ENCODE measurements at places on chromosomes 6 and 20. TPM values are rescaled to one million over a fixed set of nuclear protein-coding genes. Genes with fewer than 3 reads are reported as not detected.

GRCh38 chr6:129276461-129276860, 393.5 kb downstream of the LAMA2 start:
- H3K27me3 ChIP-seq, result peaks cover 4% of the 10 kb centered on the region
- H3K4me1 ChIP-seq, result peaks cover 11% of the 10 kb centered on the region
- no peak for DNase-seq
- no peaks in the 10 kb centered on the region for H3K36me3 ChIP-seq
- H3K4me3 ChIP-seq, result no peak overlapping the region

GRCh38 chr20:19750101-19750606, 7.9 kb upstream of the RIN2 start:
- H3K27me3 ChIP-seq, result peaks cover 6% of the 10 kb centered on the region
- no peak overlapping the region for H3K4me3 ChIP-seq
- no peaks in the 10 kb centered on the region for H3K36me3 ChIP-seq
- H3K27ac ChIP-seq, result no peak overlapping the region

C20orf144 gene
- 0.36 TPM for total RNA-seq

GRCh38 chr20:32139947-32140346, 30.4 kb downstream of the TM9SF4 start:
- H3K4me1 ChIP-seq, result no peaks in the 10 kb centered on the region
- no peak overlapping the region for H3K4me3 ChIP-seq
- H3K27me3 ChIP-seq, result no peaks in the 10 kb centered on the region
- H3K27ac ChIP-seq, result no peak overlapping the region

- H3K4me1 ChIP-seq, result no peaks in the 10 kb centered on the region
- no peak overlapping the region for H3K4me3 ChIP-seq
- DNase-seq, result no peak
- peaks cover 20% of the 10 kb centered on the region for H3K27me3 ChIP-seq
- no peaks in the 10 kb centered on the region for H3K36me3 ChIP-seq
Observed at GRCh38 chr6:29666826-29667130, 9.9 kb downstream of the MOG start.

SLC24A3 gene
- not detected for total RNA-seq

GRCh38 chr20:20334489-20334888, 33.4 kb upstream of the INSM1 start:
- H3K27me3 ChIP-seq, result peaks cover 4% of the 10 kb centered on the region
- DNase-seq, result no peak
- no peak overlapping the region for H3K27ac ChIP-seq
- no peaks in the 10 kb centered on the region for H3K36me3 ChIP-seq
- H3K4me3 ChIP-seq, result no peak overlapping the region

CLPSL2 gene
- not detected for total RNA-seq

GNRH2 gene
- 0.85 TPM for total RNA-seq

NUP43 gene
- 75.7 TPM for total RNA-seq

POFUT1 gene
- total RNA-seq, result 43.7 TPM

SYCP2L gene
- 0.32 TPM for total RNA-seq

C20orf202 gene
- not detected for total RNA-seq

DNA sequence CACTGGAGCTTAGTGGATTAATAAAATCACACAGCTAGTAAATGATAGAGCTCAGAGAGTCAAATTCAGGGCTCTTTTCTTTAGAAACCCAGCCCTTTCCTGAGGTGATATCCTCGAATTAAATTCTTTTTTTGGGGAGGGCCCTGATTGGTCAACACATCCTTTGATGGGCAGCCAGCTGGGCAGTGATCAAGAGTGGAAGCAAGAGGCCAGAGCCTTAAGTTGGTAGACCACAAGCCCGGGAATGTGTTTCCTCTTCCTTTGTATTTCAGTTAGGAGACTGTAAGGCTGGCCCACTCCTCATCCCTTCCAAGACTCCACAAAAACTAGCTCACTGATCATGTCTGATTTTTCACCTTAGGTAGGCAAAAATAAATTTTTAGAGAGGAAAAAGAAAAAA, 640.5 kb downstream of the DHX35 start:
- H3K27ac ChIP-seq, result no peak overlapping the region
- DNase-seq, result no peak
- peaks cover 3% of the 10 kb centered on the region for H3K27me3 ChIP-seq
- no peaks in the 10 kb centered on the region for H3K36me3 ChIP-seq

GRCh38 chr20:9839626-9840025, 750 bp upstream of the PAK5 start:
- no peak overlapping the region for H3K27ac ChIP-seq
- H3K4me1 ChIP-seq, result no peaks in the 10 kb centered on the region
- H3K27me3 ChIP-seq, result peaks cover 29% of the 10 kb centered on the region
- no peak overlapping the region for H3K4me3 ChIP-seq

NT5DC1 gene
- 53.3 TPM for total RNA-seq

GRIK2 gene
- not detected for total RNA-seq

- no peak overlapping the region for H3K4me3 ChIP-seq
- DNase-seq, result peak; percentile 34
- peaks cover 31% of the 10 kb centered on the region for H3K4me1 ChIP-seq
- peaks cover 33% of the 10 kb centered on the region for H3K36me3 ChIP-seq
- H3K27me3 ChIP-seq, result no peaks in the 10 kb centered on the region
Observed at GRCh38 chr20:45419188-45420091, 3.5 kb downstream of the PIGT start.

GRCh38 chr6:91304521-91304920, 717.6 kb upstream of the MAP3K7 start:
- H3K27me3 ChIP-seq, result no peaks in the 10 kb centered on the region
- H3K4me3 ChIP-seq, result no peak overlapping the region
- no peaks in the 10 kb centered on the region for H3K36me3 ChIP-seq
- no peak for DNase-seq

FRMD1 gene
- not detected for total RNA-seq

- DNase-seq, result no peak
- no peak overlapping the region for H3K4me3 ChIP-seq
- H3K27ac ChIP-seq, result no peak overlapping the region
- H3K4me1 ChIP-seq, result peaks cover 17% of the 10 kb centered on the region
- H3K36me3 ChIP-seq, result no peaks in the 10 kb centered on the region
Observed at GRCh38 chr6:4606821-4607704, 169.1 kb upstream of the CDYL start.

DNA sequence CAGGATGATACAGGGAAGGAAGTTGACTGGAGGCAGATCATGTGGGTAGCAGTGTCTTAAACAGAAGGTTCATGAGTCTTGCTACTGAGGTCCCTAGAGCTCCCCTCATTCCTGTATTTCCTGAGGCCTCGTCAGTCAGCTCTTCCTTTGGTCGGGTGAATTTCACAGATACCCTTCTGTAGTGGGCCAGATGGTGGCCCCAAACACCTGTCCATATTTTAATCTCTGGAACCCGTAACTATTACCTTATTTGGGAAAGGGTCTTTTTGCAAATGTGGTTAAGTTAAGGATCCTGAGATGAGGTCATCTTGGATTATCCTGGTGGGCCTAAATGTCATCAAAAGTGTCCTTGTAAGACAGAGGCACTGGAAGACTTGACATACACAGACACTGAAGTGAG, 9.6 kb downstream of the KCNS1 start:
- no peaks in the 10 kb centered on the region for H3K27me3 ChIP-seq
- peaks cover 21% of the 10 kb centered on the region for H3K36me3 ChIP-seq
- H3K4me3 ChIP-seq, result no peak overlapping the region
- H3K27ac ChIP-seq, result no peak overlapping the region
- H3K4me1 ChIP-seq, result peaks cover 3% of the 10 kb centered on the region

DNA sequence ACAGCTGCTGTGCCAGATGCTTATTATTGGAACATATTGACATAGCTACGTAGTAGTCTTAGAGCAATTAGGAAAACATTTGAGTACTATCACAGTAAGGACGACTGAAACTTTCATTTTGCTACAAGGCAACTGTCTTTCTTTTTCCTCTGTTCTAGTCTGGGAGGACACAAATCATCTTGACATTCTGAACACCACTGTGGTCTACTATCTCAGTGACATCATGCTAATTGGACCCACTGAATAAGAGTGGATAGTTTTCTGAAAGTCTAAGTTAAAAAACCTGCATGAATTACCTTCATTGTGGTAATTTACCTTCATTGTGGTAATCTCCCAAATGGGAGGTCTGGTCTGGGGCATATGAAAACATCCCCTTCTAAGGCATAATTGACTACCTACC, 163.3 kb upstream of the MOCS1 start:
- no peaks in the 10 kb centered on the region for H3K27me3 ChIP-seq
- H3K4me3 ChIP-seq, result no peak overlapping the region
- H3K36me3 ChIP-seq, result no peaks in the 10 kb centered on the region
- no peaks in the 10 kb centered on the region for H3K4me1 ChIP-seq
- no peak overlapping the region for H3K27ac ChIP-seq
- DNase-seq, result no peak

- peaks cover 14% of the 10 kb centered on the region for H3K36me3 ChIP-seq
- H3K4me1 ChIP-seq, result peaks cover 28% of the 10 kb centered on the region
- H3K4me3 ChIP-seq, result no peak overlapping the region
- H3K27ac ChIP-seq, result peak overlapping the region; percentile 77
- H3K27me3 ChIP-seq, result no peaks in the 10 kb centered on the region
Observed at GRCh38 chr20:37314099-37314498, 24.6 kb downstream of the MANBAL start.

- no peak overlapping the region for H3K4me3 ChIP-seq
- peaks cover 20% of the 10 kb centered on the region for H3K36me3 ChIP-seq
- H3K4me1 ChIP-seq, result peaks cover 16% of the 10 kb centered on the region
- no peaks in the 10 kb centered on the region for H3K27me3 ChIP-seq
- H3K27ac ChIP-seq, result no peak overlapping the region
- DNase-seq, result no peak
Observed at GRCh38 chr6:5659467-5659866, 347.3 kb downstream of the NRN1 start.

FGD2 gene
- total RNA-seq, result 1.6 TPM

WFDC8 gene
- not detected for total RNA-seq

DNA sequence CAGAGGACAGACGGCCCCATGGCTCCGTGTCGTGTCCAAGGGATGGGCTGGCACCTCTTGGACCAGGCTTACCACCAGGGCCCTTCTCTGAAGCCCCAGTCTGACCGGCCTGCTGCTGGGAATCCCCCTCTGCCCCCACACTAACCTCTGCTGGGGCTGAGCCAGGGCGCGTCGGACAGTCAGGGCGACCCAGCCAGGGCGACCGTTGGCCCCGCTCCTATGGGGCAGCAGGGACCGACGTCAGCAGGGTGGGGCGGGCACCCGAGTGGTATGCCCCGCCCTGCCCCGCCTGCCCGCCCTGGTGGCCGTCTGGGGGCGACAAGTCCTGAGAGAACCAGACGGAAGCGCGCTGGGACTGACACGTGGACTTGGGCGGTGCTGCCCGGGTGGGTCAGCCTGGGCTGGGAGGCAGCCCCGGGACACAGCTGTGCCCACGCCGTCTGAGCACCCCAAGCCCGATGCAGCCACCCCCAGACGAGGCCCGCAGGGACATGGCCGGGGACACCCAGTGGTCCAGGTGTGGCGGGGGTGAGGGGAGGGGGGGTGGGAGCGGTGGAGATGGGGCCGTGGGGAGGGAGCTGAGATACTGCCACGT, at the start of gene SLC17A9:
Gene SLC17A9, plus strand, starts transcription at position 337 of the 595 bp plus-strand sequence. Its CDS starts 122 bp downstream, at position 459.
- peaks cover 51% of the 10 kb centered on the region for H3K36me3 ChIP-seq
- H3K4me1 ChIP-seq, result peaks cover 20% of the 10 kb centered on the region
- no peaks in the 10 kb centered on the region for H3K27me3 ChIP-seq
- peak; percentile 88 for DNase-seq
- peak within 1 kb of the TSS; percentile 85 for H3K4me3 ChIP-seq

COL9A1 gene
- total RNA-seq, result not detected

DNA sequence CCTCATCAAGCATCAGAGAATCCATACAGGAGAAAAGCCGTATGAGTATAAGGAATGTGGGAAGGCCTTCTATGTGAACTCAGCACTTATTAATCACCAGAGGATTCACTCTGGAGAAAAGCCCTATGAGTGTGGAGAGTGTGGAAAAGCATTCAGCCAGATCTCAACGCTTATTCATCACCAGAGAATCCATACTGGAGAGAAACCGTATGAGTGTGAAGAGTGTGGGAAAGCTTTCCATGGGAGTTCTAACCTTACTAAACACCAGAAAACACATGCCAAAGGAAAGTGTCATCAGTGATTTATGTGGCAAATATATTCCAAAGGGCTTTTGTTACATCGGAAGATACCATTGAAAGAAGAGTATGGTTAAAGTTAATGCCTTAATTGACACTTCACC, 25.4 kb downstream of the ZKSCAN8 start:
- DNase-seq, result no peak
- no peak overlapping the region for H3K27ac ChIP-seq
- H3K27me3 ChIP-seq, result no peaks in the 10 kb centered on the region
- no peak overlapping the region for H3K4me3 ChIP-seq

GRCh38 chr6:4345543-4345942, 210.2 kb upstream of the ECI2 start:
- peaks cover 4% of the 10 kb centered on the region for H3K27me3 ChIP-seq
- H3K4me3 ChIP-seq, result no peak overlapping the region
- DNase-seq, result no peak

DNA sequence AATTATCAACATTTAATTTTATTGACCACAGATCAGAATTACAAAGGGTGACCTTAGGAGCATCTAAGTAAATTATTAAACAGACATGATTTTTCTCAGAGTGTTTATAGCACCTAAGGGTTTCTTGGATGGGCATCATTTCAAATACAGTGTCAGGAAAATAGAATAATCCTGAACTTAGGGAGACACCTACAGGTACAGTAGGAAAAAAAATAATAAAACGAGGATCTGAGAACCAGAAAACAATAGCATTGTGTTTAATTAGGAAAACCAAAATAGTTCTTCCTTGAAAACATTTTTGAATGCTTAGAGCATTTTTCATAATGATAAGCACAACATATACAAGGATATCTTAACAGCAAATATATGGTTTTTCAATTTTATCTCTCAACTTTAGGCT, 39.2 kb downstream of the MMUT start:
- no peaks in the 10 kb centered on the region for H3K27me3 ChIP-seq
- H3K4me3 ChIP-seq, result no peak overlapping the region
- no peaks in the 10 kb centered on the region for H3K4me1 ChIP-seq
- H3K27ac ChIP-seq, result no peak overlapping the region
- no peak for DNase-seq
- no peaks in the 10 kb centered on the region for H3K36me3 ChIP-seq

PRR18 gene
- 0.23 TPM for total RNA-seq

ATP6V1G2 gene
- total RNA-seq, result 1.1 TPM

DNA sequence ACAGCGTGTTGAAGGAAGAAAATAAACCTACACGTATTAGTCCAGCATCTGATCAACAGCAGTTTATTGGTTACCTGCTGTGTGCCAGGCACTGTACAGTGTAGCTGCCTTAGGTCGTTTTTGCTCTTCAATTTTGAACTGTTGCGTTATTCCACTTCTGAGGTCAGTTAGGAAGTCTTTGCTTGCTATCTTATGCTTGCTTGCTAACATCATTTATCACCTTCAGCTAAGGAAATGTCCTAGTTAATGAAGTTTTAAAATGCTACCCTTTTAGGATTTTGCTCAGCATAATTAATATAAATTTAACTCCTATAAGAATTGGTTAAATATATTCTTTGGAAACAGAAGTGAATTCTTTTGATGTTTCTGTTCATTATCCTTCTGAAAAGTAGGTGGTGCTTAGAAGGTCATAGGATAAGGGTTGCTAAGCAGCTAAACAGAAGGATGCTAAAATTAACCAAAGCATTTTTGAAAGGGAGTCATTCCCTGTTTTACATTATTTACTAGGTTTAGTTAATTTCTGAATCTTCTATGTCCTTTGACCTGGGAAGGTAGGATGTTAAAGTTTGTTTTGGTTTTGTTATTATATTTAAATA, 3.4 kb downstream of the RREB1 start:
- DNase-seq, result no peak
- H3K27me3 ChIP-seq, result no peaks in the 10 kb centered on the region
- H3K36me3 ChIP-seq, result peaks cover 8% of the 10 kb centered on the region

- no peak for DNase-seq
- H3K4me1 ChIP-seq, result no peaks in the 10 kb centered on the region
- no peak overlapping the region for H3K27ac ChIP-seq
- H3K4me3 ChIP-seq, result no peak overlapping the region
- no peaks in the 10 kb centered on the region for H3K36me3 ChIP-seq
Observed at GRCh38 chr6:44540881-44541280, 153.4 kb downstream of the CDC5L start.

Data from activated CD8-positive, alpha-beta T cell treated with anti-CD3 and anti-CD28 coated beads for 36 hours (primary cell).